ENCODE measurements at places on chromosomes 13 and 19.

DNA sequence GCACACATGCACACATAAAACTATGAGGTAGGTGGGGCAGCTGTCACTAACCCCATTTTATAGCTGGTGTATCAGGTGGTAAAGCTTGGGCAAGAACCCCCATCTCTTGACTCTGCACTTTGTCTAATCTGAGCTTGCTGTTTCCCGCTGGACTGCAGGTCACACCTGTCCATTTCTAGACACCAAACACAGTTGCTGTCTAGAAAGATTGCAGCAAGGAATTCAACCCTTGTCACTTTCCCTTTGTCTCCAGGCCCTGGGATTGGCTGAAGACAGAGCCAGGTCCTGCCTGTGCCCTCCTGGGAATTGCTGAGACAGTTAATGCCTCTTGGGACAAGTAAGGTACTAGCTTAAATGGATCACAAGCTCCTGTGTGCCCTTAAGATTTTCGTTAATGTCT lies 83.8 kb downstream of the RNASEH2B start:
- no peak for DNase-seq

- no peak for DNase-seq
These were observed 41.5 kb downstream of the TMEM255B start for GRCh38 chr13:113800576-113800926.

GRCh38 chr13:69857183-69857821 lies 250.3 kb upstream of the ATXN8OS start:
- peak; percentile 56 for DNase-seq

DNA sequence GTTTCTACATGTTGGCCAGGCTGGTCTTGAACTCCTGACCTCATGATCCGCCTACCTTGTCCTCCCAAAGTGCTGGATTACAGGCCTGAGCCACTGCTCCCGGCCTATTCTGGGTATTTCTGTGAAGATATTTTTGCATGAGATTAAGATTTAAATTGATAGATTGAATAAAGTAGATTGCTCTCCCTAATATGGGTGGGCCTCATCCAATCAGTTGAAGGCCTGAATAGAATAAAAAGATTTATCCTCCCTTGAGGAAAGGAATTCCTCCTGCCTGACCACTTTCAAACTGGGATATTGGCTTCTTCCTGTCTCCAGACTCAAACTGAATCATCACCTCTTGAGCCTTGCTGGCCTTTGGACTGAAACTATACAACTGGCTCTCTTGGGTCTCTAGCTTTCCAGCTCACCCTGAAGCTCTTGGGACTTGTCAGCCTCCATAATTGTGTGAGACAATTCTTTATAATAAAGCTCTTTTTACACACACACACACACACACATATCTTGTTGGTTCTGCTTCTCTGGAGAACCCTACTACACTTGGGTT lies 36.1 kb upstream of the CXCL17 start:
- DNase-seq, result no peak

DNA sequence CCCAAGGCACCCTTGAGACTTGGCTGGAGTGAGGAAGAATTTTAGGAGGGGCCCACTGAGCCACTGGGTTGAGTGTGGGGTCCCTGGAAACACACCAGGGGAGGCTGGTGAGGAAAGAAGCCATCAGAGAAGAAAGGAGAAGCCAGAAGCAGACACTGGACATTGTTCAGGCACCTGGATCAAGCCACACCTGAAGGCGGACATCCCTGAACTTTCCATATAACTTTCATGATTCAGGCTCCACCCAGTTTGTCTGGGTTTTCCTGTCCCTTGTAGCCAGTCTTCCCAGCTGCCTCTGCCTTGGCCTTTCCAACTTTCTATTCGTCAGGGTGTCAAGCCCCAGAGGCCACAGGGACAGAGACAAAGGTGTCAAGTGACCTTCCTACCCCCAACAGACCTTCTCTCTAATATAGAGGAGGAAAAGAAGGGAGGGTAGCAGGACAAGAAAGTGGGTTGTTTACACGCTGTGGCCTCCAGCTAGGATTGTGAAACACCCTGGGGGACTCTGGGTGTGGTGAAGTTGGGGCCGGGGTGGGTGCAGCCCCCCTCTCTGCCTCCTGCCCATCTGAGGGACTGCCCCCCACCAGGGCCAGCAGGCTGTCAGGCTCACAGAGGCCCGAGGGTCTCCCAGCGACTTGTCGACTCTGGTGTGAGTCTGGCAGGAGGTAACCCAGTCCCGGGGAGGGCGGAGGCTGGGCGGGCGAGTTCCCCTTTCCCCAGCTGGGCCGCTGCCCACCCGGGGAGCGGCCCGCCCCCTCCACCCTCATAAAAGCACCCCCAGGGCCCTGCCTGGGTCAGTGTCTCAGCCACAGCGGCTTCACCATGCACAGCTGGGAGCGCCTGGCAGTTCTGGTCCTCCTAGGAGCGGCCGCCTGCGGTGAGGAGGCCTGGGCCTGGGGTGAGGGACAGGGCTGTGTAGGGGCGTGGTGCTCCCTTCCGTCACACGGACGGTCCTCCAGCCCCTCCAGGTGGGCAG lies at the start of gene CFD:
Gene CFD (plus strand): TSS at position 797 of the 976 bp plus-strand sequence. CDS start 26 bp downstream, at position 823.
- no peak for DNase-seq

GRCh38 chr13:108860418-108860817 lies 231.0 kb downstream of the MYO16 start:
- DNase-seq, result no peak

DNA sequence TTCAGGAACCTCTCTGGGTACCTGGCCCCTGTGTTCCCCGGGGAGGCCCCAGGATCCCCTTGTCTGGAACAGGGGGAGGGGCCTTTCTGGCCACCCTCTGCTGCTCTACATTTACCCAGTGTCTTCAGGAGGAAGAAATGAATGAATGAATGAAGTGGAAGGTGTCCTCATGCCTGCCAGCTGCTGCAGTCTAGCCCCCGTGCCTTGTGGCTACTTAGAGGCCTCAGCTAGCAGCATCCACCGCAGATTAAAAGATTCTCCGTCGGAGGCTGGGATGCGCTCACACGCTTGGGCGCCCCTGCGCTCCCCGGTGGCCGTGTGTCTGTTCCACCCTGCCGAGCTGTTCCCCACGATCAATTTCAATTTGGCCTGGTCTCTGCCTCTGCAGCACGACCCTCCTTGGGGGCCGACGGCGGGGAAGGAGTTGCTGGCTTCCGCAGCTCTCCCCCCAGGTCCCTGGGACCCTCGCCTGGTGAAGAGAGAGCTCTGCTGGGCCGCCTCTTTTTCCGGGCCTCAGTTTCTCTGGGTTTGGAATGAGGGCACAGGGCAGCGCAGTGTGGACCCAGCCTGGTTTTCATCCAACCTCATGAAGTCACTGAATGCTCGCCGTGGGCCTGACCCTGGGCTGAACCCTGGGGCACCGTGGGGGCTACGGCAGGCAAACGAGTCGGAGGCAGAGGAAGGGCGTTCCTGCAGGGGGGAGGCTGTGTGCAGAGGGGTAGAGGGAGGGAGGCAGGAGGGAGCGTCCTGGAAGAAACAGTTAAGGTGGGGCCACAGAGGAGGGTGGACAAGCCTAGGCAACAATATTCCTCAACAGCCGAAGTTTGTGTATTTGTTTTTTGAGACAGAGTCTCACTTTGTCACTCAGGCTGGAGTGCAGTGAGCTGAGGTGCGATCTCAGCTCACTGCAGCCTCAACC lies 28.3 kb downstream of the EFNA2 start:
- peak; percentile 12 for DNase-seq

DNA sequence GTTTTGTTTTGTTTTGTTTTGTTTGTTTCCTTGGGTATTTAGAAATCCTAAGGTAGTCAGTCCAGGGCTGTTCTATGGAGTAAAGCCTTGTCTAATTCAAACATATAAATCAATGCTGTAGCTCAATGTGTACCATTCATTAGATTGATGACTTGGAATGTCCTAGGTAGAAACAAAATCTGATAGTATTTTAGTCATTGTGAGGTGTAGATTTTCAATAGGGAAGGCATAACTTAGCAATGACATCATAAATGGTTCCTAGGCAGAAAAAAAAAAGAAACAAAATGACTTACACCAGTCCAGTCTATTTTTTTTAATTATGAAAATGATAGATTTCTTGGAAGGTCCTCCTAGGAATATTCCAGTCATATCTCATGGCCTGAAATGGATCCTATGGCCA lies 189.9 kb downstream of the SPRY2 start:
- DNase-seq, result no peak

- no peak for DNase-seq
These were observed 1.3 kb downstream of the DHDH start for GRCh38 chr19:48934837-48935236.

DNA sequence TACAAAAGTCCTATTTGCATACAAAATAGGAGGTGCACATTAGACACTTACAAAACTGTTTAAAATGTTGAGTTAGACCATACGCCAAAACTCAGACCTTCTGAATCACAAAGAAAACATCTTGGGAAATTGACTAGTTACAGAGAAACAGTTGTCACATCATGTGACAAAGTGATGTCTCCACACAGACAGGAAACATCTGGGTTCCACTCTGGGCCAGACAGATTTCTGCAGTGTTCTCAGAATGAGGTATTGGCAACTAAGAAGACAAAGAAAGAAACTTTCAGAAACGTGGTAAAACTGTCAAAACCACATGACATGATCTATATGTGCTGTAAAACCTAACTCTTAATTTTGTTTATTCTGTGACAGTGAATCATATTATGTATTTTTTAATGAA lies 6.7 kb downstream of the ZNF793 start:
- DNase-seq, result no peak

- no peak for DNase-seq
These were observed 202.0 kb upstream of the IPO5 start for GRCh38 chr13:97751477-97751876.

- DNase-seq, result no peak
These were observed 2.8 kb upstream of the PNMA8A start for GRCh38 chr19:46474211-46474610.

DNA sequence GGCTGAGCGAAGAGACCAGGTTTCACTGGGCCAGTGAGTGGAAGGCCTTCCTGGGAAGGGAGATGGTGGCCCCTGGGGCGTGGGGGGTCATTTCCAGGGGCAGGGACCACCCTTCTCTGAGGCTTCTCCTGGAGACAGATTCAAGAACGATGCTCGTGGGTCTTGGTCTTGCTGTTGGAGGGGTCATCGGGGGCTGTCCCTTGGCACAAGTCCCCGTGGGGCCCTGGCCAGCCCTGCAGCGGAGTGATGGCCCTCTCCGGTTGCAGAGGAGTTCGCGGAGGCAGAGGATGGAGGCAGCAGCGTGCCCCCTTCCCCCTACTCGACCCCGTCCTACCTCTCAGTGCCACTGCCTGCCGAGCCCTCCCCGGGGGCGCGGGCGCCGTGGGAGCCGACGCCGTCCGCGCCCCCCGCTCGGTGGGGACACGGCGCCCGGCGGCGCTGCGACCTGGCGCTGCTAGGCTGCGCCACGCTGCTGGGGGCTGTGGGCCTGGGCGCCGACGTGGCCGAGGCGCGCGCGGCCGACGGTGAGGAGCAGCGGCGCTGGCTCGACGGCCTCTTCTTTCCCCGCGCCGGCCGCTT lies 4.8 kb downstream of the TTC9B start:
- no peak for DNase-seq

- DNase-seq, result no peak
These were observed 327.0 kb upstream of the PCDH9 start for GRCh38 chr13:67557118-67557517.

- DNase-seq, result no peak
These were observed 19.2 kb upstream of the ZC3H13 start for GRCh38 chr13:46071590-46072249.

DNA sequence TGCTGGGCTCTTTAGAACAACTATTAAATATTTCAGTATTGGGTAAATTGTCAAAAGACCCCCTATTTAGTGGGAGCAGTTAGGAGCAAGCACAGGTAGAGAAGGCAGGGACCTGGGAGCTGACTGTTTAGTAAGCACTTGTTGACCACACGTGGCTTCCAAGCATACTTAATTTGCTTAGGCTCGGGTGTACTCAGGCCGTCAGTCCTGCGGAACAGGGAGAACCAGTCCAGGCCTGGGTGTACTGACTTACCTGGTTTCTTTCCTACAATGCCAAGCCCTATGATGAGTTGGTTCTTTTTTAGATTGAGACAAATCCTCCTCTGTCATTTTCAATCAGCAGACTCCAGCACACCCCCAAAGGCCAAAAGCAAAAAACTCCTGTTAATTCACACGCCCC lies 90.0 kb downstream of the WDFY2 start:
- DNase-seq, result no peak

- peak; percentile 39 for DNase-seq
These were observed 61.5 kb upstream of the TDRD3 start for GRCh38 chr13:60335531-60335930.

- no peak for DNase-seq
These were observed 68.0 kb downstream of the SLC7A1 start for GRCh38 chr13:29527511-29527910.

DNA sequence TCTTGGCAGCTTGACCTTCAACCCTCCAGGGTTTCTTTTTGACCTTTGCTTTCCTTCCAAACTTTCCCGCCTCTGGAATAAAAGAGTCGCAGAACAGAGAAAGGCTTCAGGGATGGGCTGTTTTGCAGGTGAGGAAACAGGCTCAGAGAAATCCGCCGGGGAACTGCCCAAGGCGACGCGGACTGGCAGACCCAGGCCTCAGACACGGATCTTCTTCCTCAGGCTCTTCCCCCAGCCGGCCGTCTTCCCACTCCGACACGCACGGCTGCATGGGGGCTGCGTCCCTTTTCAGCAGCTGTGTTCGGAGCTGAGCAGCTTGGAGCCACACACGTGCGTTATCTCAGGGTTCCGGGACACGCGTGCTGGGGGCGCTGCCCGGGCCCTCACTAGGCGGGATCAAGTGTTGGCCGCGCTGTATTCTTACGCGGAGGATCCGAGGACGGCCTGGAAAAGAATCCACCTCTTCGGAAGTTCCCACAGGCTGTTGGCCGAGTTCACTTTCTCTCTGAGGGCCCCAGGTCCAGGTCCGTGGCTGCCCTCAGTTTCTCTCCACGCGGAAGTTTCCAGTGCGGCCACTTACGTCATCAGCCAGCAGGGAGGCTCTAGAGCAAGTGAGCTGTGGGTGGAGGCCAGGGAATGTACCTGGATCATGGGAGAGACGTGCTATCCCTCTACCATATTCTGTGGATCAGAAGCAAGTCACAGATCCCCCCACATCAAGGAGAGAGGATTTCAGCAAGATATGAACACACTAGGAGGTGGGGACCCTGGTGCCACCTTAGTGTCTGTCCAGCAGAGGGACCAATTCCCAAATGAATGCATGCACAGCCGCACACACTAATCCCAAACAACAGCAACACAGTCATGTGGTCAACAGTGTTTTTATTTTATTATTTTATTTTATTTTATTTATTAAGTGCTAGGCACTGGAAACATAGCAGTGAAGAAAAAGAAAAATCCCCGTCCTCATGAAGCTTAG lies 100.4 kb downstream of the ING1 start:
- no peak for DNase-seq

GRCh38 chr19:30287259-30287658 lies 84.9 kb upstream of the ZNF536 start:
- no peak for DNase-seq

DNA sequence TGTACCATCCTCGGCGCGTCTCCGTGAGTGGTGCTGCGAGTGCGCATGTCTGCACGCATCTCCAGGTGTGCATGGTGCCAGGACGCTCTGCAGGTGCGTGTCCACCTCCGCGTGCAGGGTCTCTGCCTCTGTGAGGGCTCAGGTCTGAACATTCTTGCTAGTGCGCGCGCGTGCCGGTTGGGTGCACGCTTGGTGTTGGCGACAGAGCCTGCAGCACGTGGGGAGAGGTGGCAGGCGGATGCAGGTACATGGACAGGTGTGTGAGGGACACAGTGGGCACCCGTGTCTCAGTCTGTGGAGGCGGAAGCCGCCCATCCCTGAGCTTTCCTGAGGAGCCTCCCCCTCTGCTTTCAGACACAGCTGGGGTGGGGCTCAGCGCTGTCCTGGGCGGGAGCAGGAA lies 4.9 kb upstream of the OR10H2 start:
- DNase-seq, result no peak

GRCh38 chr19:34165295-34165738 lies 7.0 kb upstream of the LSM14A start:
- no peak for DNase-seq

- no peak for DNase-seq
These were observed 370.4 kb downstream of the PCDH20 start for GRCh38 chr13:61045251-61045650.

GRCh38 chr13:112178769-112179168 lies 111.8 kb downstream of the SOX1 start:
- DNase-seq, result no peak
